ENCODE measurements at places on chromosomes 3 and 15. TPM values are rescaled to one million over a fixed set of nuclear protein-coding genes. Genes with fewer than 3 reads are reported as not detected.

DNA sequence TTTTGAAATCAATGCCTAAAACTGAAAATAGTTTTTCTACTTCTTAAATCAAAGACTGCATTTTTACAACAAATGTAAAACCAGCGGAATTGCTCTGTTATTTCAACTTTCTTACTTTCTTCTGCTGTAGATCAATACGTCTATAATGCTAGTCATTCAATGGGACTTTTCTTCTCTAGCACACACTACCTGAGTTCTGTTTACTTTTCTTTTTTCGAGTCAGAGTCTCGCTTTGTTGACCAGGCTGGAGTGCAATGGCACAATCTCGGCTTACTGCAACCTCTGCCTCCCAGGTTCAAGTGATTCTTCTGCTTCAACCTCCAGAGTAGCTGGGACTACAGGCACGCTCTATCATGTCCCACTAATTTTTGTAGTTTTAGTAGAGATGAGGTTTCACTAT lies 40.7 kb upstream of the KIF23 start:
- DNase-seq: no peak

DNA sequence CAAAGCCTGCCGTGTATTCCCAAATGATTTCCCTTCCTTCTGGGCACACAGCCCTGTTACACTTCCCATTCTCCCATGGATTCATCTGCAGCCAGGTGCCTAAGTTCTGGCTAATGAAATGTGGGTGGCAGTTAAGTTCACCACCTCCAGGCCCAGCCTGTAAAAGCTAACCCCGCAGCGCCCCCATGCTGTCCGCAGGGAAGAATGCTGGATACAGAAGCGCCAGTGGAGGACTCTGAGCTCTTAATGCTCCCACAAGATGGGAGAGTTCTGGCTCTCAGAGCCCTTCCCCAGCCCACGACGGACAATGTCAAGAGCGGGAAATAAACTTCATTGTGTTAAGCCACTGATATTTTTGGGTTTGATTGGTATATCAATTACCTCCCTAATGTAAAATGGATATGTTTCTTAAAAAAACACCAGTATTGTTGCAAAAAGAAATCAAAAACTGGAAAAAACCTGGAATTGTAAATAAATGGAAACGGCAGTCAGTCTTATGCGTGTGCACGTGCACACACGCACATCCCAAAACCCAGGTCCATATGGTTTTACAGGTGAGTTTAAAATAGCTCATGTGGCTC lies 37.7 kb upstream of the FGD5 start:
- no peak for DNase-seq

- DNase-seq: no peak
Measured at GRCh38 chr3:72974956-72975355, 21.7 kb upstream of the PPP4R2 start.

- DNase-seq: no peak
Measured at GRCh38 chr3:181313335-181313734, 323.8 kb upstream of the DNAJC19 start.

The EAF1 gene
- 13.4 TPM for total RNA-seq

The CCDC13 gene
- total RNA-seq: 0.94 TPM

Measured in thymus (tissue), 14 donors.